ENCODE measurements at places on chromosomes 3 and 15. TPM values are rescaled to one million over a fixed set of nuclear protein-coding genes. Genes with fewer than 3 reads are reported as not detected.

SAXO2 gene
- 1.2 TPM for total RNA-seq

ROPN1 gene
- not detected for total RNA-seq

DNA sequence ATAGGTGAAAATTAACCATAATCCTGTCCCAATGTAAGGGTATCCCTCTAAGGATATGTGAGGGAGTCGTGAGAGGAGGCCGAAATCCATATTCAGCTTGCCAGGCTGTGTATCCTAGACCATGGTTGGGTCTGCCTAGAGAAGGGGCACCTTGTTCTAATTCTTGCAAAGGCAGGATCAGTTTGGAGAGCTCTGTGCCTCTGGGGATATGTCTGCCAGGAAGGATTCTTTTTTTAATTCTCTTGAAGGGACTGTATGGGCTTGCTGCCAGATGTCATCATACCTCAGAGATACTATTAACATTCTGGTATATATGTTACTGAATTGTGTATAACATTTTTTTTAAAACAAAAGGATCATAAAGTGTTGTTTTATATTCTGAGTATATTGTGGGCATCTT is 2.4 kb downstream of the ATP1B3 start:
- DNase-seq, result no peak

DNA sequence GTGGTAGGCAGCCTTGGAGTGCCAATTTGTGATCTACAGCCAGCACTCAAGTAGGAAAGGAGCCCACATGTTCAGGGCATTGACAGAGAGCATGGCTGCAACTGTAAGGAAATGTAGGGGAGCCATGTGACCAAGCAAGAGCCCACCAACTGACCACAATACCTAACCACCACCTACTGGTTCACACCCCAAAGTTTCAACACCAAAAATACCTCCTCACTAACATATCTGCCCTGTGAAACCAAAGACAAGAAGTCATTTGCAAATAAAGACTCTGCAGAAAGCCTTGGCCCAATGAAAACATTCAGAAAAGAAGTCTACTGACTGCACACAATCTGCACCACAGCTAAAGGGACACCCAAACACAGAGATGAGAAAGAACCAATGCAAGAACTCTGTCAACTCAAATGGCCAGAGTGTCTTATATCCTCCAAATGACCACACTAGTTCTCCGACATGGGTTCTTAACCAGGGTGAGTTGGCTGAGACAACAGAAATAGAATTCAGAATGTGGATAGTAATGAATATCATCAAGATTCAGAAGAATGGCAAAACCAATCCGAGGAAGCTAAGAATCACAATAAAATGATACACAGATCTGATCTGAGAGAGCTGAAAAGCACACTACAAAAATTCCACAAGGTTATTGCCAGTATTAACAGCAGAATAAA is 40.6 kb downstream of the SLC9C1 start:
- DNase-seq, result no peak

ANKRD34C gene
- not detected for total RNA-seq

UCN2 gene
- not detected for total RNA-seq

DNA sequence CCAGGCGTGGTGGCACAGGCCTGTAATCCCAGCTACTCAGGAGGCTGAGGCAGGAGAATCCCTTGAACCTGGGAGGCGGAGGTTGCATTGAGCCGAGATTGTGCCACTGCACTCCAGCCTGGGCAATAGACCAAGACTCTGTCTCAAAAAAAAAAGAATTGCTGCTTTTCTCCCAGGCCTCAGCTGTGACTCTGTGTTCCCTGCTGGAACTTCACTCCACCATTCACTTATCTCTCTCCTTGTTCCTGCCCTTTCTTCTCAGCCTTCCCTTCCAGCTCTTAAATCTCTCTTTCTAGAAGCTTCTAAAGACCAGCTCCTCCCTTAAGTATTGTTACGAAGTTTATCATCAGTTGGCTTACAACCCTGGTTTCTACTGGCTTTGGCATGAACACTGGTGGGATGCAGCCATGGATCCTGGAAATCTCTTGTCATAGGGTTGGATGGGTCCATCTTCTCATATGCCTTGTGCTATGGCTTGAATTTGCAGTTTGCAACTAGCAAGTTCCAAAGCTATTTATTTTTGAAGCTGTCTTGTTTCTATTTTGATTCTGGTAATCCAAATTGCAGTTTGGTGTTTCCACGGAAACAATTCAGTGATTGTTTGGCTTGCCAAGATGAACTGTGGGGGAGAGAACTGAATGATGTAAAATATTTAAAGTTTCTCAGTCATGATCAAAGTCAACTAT is 10.5 kb downstream of the C3orf62 start:
- no peak for DNase-seq

- no peak for DNase-seq
Observed at GRCh38 chr3:54936561-54936960, 8.7 kb upstream of the LRTM1 start.

DNA sequence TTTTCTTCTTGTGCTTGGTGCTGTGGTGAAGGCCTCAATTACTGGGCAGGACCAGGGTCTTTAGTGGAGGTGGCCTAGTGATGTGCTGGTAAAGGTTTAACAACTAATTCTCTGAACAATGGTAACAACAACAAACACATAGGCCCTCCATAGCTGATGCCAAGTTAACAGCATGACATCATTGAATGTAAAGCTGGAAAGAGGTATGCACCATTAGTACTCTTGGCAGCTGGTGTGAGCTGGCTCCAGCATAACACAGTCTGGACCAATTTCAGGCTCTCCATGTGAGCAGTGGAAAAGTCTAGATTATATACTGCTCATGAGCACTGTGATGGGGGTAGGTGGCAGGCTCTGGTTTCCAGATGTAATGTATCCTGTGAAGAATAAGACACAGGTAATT is 61.8 kb downstream of the SLC7A14 start:
- no peak for DNase-seq

EXD1 gene
- not detected for total RNA-seq

SYNPR gene
- not detected for total RNA-seq

VIPR1 gene
- total RNA-seq, result 6.6 TPM

CYP1A2 gene
- total RNA-seq, result not detected

- DNase-seq, result peak; percentile 2
Observed at GRCh38 chr3:88059380-88060170, 520 bp downstream of the ZNF654 start.

- DNase-seq, result no peak
Observed at GRCh38 chr15:36422631-36423030, 156.8 kb upstream of the CDIN1 start.

- DNase-seq, result no peak
Observed at GRCh38 chr3:126781889-126782491, 78.0 kb downstream of the CHCHD6 start.

- no peak for DNase-seq
Observed at GRCh38 chr15:39666677-39667076, 85.8 kb downstream of the THBS1 start.

DNA sequence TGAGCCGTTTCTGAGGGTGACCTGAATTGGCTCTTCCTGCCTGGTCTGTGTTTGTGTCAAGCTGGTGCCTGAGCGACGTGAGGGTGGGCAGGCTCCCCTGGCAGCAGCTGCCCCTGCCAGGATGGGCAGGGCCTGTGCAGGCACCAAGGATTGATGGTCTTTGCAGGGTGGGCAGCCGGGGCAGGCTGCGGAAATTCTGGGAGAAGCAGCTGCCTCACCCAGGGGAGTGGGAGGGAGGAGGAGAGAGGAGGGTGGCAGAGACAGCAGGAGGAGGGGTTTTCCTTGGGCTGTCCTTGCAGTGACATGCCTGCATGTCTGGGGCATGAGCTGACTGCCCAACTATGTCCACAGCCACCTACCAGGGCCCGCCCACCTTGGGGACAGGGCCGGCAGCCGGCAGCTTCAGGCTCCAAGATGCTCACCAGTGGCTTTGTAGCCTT is 27.9 kb upstream of the SLC6A6 start:
- DNase-seq, result no peak

DNA sequence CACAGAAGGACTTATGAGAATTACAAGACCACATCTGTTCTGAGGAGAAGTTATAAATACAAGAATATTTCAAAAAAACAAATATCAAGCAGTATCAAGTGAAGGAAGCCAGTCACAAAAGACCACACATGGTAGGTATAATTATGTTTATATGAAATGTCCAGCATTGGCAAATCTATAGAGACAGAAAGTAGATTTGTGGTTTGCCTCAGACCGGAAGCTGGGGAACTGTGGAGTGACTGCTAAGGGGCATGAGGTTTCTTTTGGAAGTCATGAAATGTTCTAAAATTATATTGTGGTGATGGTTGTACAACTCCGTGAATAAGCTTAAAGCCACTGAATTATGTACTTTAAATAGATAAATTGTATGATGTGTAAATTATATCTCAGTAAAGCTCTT is 136.9 kb downstream of the FRMD5 start:
- no peak for DNase-seq

- peak; percentile 31 for DNase-seq
Observed at GRCh38 chr3:39639344-39640236, 169.8 kb upstream of the MYRIP start.

GRCh38 chr3:189071446-189071845 is 100.3 kb upstream of the TPRG1 start:
- DNase-seq, result no peak

Data from activated T-cell treated with anti-CD3 and anti-CD28 coated beads, Interleukin-2, amount 50 U/mL, for 72 hours (primary cell).